ENCODE measurements at places on chromosomes 6 and 20.

DNA sequence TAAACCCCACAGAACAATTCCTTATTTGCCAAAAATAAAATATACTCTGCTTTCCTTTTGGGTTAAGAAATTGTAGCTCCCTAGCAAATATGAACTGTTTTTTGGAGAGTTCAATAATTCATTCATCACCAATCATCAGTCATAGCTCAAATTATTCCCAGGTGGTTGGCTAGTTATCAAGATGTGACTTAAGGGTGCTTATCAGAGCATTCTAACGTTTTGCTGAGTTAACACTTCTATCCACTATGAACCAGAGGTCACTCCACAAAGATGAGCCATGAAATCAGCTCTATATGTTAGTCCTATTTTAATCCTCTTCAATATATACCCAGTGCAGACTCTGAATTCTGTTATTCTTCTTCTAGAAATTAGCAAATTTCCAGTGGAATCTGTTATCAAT is 379.1 kb downstream of the TENT5A start:
- DNase-seq, result no peak

DNA sequence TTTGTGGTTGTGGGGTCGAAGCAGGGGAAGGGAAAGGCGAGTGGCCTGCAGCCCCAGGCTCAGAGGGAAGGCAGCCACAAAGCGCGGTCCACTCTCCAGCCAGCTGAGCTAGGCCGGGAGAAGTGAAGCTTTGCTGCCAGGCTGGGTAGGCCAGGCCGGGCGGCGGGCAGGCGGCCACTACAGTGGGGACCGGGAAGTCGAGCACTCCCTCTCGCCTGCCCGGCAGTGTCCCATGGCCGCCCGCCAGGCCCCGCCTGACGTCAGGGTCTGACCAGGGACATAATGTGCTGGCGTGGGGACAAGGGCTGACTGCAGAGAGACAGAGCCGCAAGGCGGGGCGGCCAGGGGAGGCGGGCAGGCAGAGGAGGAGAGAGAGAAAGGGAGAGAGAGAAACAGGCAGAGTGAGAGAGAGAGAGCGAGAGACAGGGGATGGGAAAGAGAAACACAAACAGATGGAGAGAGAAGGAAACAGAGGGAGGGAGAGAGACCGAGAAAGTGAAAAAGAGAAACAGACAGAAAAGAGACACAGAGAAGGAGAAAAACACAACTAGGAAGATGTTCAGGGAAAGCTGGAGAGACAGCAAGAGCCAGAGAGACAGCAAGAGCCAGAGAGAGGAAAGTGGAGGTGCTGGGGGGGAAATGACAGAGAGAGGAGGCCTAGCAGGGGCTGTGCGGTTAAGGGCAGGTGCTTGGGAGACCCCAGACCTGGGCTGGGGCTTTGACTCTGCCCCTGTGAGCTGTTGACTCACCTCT is 94.5 kb upstream of the PTPN1 start:
- no peak for DNase-seq

- no peak for DNase-seq
Measured at GRCh38 chr6:46288835-46289234, 118.1 kb upstream of the ENPP5 start.

DNA sequence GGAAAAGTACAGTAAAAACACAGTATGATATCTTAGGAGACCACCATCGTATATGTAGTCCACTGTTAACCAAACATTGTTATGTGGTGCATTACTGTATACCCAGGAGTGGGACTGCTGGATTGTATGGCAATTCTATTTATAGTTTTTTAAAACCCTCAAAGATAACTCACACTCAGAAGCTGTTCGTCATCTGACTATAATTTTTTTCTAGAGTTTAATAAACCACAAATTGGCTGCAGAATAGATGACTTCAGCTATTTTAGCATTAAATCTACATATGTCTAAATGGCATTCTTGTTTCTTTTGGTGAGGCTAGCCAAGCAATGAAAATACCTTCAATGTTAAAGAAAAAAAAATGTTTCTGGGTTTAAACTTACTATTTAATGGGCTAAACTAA is 134.2 kb upstream of the BMP5 start:
- DNase-seq, result no peak

DNA sequence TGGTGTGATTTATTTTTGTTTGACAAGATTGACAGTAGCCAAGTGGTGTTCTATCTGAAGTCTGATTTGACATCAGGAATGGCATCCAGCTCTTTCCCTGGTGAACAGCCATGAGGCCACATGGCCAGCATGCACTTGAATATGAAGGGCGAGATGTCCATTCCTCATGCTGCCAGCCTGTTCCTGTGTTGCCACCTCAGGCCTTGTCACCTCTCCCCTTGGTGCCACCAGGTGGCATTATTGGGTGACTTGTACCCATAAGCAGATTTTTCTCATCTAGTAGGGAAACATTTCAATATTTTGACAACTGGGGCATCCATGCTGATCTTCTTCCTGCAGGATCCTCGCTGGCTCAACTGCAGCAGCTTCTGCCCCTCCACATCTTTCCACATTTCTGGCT is 199.1 kb downstream of the ERMARD start:
- no peak for DNase-seq

- no peak for DNase-seq
Measured at GRCh38 chr6:157535340-157536222, 154.6 kb downstream of the ZDHHC14 start.
